ENCODE measurements at places on chromosomes 1 and 21. TPM values are rescaled to one million over a fixed set of nuclear protein-coding genes. Genes with fewer than 3 reads are reported as not detected.

Gene ZMYND12
- total RNA-seq: 3.2 TPM

Gene LEPROT
- 67.9 TPM for total RNA-seq

Gene DCDC2B
- not detected for total RNA-seq

Gene SHISA4
- 42.4 TPM for total RNA-seq

Gene SLC44A3
- 1.6 TPM for total RNA-seq

Gene GBP7
- not detected for total RNA-seq
